ENCODE measurements at places on chromosomes 12 and 14. TPM values are rescaled to one million over a fixed set of nuclear protein-coding genes. Genes with fewer than 3 reads are reported as not detected.

GRCh38 chr14:52010173-52010693 lies 20.9 kb downstream of the RTRAF start:
- H3K27me3 ChIP-seq, result no peaks in the 10 kb centered on the region
- no peak overlapping the region for H3K27ac ChIP-seq

- H3K4me1 ChIP-seq, result no peaks in the 10 kb centered on the region
- H3K4me3 ChIP-seq, result no peak overlapping the region
- no peaks in the 10 kb centered on the region for H3K36me3 ChIP-seq
- H3K27me3 ChIP-seq, result no peaks in the 10 kb centered on the region
- no peak for DNase-seq
Measured at GRCh38 chr14:79695307-79695706, 516.0 kb downstream of the DIO2 start.

DNA sequence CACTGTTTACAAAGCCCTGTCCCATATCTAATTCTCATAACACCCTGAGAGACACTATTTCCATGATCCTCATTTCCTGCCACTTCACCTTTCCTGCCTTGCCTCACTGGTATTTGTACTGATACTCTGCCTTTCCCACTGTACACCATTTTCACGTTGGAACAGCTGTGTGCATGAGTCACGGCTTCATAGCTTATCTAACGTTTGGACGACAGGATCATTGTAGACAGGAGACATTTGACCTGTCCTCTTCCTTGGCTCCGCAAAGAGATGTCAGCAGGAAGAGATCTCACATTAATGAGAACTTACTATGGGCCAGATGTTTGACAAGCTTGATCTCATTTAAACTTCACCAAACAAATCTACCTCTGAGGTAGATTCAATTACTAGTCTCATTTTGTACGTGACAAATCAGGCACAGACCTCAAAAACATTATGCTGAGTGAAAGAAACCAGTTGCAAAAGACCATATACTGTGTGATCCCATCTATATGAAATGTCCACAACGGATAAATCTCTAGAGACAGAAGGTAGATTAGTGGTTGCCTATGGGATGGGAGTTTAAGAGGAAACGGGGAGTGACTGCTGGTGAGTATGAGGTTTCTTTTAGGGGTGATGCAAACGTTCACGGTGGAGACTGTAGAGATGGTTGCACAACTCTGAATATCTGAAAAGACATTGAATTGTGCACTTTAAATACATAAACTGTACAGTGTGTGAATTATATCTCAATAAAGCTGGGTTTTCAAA lies 71.2 kb downstream of the KCNK13 start:
- H3K27me3 ChIP-seq, result no peaks in the 10 kb centered on the region
- H3K4me3 ChIP-seq, result no peak overlapping the region
- H3K4me1 ChIP-seq, result peaks cover 12% of the 10 kb centered on the region
- H3K27ac ChIP-seq, result no peak overlapping the region
- DNase-seq, result peak; percentile 31
- no peaks in the 10 kb centered on the region for H3K36me3 ChIP-seq

- no peak overlapping the region for H3K4me3 ChIP-seq
- H3K27ac ChIP-seq, result no peak overlapping the region
- H3K4me1 ChIP-seq, result peaks cover 4% of the 10 kb centered on the region
- H3K27me3 ChIP-seq, result peaks cover 10% of the 10 kb centered on the region
Measured at GRCh38 chr14:91380610-91381371, 36.8 kb downstream of the CCDC88C start.

DNA sequence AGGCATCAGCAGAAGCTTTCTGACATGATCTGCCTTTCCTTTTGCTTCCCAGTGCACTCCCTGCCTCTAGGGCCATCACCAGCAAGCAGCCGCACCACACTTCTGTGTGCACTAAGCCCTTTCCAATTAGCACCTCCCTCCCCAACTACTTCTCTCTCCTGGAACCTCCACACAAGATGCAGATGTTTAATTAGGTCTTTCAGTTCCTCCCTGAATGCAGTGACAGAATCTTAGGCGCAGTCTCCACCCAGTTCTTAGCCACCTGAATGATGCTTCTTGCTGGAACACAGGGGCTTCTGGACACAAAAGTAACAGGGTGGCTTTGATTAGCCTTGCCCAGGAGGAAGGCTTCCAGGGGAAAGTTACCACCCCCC lies 32.9 kb downstream of the NIN start:
- peaks cover 28% of the 10 kb centered on the region for H3K4me1 ChIP-seq
- no peaks in the 10 kb centered on the region for H3K36me3 ChIP-seq
- no peak for DNase-seq
- no peak overlapping the region for H3K27ac ChIP-seq
- no peak overlapping the region for H3K4me3 ChIP-seq

GRCh38 chr12:104055686-104056388 lies 5.8 kb upstream of the GLT8D2 start:
- no peak overlapping the region for H3K4me3 ChIP-seq
- DNase-seq, result peak; percentile 42
- H3K27me3 ChIP-seq, result no peaks in the 10 kb centered on the region
- no peaks in the 10 kb centered on the region for H3K36me3 ChIP-seq

DNA sequence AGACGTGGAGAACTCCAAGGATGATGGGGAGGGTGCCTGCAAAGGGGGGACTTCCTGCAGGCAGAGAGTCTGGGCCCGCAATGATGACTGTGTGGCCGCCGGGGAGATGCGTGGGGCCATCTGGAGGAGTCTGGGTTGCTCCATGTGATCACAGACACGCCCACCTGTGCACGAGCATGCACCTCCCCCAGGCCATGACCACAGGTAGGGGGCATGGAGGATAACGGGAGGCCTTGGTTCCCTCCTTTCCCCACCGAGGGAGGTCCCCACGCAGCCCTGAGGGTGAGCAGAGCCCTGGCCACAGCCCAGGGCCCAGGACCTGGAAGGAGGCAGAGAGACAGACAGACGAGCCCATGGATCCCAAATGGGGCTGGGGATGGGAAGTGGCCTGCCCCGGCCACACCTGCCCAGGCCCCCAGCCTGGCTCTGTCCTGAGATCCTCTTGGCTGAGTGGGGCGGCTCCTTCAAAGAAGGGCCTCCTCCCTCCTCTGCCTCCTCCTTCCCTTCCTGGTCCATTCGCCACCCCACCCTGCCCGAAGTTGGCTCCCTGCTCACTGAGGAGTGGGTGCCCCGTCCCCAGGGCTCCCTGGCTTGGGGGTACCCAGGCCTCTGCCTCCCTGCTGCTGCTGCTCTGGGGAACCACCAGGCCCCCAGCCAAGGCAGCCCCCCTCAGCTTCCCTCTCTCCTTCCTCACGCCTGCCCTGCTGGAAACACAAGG lies 138.2 kb downstream of the CALM1 start:
- no peak for DNase-seq
- no peak overlapping the region for H3K27ac ChIP-seq

- peaks cover 9% of the 10 kb centered on the region for H3K27me3 ChIP-seq
- H3K36me3 ChIP-seq, result no peaks in the 10 kb centered on the region
- H3K4me3 ChIP-seq, result no peak overlapping the region
- peaks cover 5% of the 10 kb centered on the region for H3K4me1 ChIP-seq
- no peak overlapping the region for H3K27ac ChIP-seq
- DNase-seq, result no peak
Measured at GRCh38 chr12:7090222-7090998, 1.8 kb downstream of the C1R start.

DNA sequence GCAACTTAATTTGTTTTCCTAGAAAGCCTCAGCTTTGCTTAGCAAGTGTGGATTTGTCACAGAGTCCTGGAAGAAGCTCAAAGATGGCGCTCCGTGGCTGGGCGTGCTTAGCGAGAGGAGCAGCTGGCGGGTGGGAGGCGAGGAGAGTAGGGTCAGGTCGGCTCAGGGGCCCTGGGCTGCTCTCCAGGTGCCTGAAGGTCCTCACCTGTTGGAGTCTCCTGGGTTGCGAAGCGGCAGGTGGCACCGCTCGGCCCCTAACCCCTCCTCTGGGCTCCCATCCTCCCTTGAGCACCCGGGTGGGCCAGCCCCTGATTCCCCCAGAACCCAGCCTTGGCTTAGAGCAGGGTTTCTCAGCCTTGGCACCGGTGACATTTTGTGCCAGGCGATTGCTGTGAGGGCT lies 25.1 kb downstream of the LRTM2 start:
- no peaks in the 10 kb centered on the region for H3K36me3 ChIP-seq
- H3K4me3 ChIP-seq, result no peak overlapping the region
- no peak for DNase-seq
- no peaks in the 10 kb centered on the region for H3K4me1 ChIP-seq
- H3K27ac ChIP-seq, result no peak overlapping the region

Gene RACGAP1
- total RNA-seq, result 18.8 TPM

Gene PLEKHA5
- 38.9 TPM for total RNA-seq

Gene INHBC
- not detected for total RNA-seq
